NCI-H1105 (cell line): ENCODE measurements at places on chromosomes 5 and 9.

GRCh38 chr9:72092820-72093219, 32.4 kb upstream of the C9orf57 start:
- DNase-seq: no peak

DNA sequence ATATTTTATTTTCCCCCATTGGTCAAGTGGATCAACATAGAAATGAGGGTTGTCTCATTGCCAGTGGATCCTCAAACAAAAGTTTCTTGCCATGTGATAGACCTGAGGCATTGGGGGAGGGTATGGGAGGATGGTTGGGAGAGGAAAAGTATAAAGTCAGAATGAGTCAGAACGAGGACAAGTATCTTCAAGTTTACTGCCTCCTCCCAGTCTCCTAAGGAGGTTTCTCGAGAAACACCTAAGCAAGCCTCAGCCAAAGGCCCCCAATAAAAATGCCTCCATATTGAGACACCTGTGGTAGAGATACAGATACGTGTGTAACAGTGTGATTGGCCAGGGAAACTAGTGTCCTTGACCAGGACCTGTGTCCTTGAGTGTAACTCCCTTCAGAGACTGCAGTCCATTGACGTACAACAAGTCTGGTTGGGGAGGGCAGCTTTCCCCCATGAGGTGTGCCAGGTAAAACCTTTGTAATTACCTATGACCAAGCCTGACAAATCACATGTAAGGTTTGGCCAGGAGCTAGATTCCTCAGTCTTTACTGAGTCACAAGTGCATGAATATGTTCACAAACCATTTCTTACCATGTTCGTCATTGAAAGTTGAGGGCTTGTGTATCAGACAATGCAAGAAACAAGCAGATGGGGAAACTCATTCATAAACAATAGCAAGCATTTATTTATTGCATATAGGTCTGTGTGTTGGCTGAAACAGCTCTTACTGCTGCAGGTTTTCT, 198.6 kb upstream of the SH3GL2 start:
- no peak for DNase-seq

DNA sequence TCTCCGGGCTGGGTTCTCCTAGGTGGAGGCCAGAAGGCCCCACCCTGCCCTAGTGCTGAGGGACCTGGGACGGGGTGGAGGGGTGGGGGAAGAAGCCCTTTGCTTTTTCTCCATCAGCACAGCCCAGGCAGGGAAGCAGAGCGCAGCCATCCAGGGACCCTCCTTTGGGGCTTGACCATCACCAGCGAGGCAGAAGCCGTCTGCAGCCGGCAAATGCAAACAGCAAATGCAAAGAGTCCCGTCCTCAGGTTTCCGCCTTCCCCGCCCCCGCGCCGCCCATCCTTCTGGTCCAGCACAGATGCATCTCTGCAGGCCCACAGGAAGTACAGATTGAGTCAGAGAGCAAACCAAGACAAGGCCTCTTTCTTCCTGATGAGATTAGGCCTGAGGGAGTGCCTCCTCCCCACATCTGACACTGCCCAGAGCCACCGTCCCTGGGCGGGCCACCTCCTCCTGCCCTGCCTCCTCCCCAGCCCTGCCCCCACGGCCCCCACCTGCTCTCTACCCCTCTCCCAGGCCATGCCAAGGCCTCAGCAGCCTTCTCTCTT, 23.4 kb downstream of the CORO2A start:
- no peak for DNase-seq

- DNase-seq: no peak
Observed at GRCh38 chr5:179167871-179168451, 107.8 kb downstream of the ZNF354C start.

DNA sequence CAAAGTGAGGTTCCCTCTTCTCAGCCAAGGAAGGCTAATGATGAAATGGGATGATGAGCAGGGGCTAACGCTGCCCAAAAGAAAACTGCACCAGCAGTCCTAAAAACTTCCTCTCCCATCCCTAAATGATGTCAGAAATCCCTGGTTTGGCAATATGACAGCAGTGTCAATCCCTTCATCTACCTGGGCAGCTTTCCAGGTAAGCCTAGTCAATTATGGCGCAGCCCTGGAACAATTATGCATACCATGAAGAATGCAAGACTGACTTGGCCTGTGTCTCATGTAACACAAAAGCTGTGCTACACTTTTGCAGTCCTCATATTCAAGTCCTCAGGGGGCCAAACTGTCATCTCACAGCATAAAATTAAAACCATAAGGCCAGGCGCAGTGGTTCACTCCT, 7.0 kb downstream of the DMGDH start:
- DNase-seq: peak; percentile 28

- DNase-seq: peak; percentile 28
Observed at GRCh38 chr5:88883059-88883835, at the start of gene MEF2C. Gene MEF2C (minus strand): TSS chr5:88883184. CDS start chr5:88823788, 59,396 bp downstream.

- DNase-seq: no peak
Observed at GRCh38 chr5:63245271-63245670, 666.7 kb downstream of the LRRC70 start.

DNA sequence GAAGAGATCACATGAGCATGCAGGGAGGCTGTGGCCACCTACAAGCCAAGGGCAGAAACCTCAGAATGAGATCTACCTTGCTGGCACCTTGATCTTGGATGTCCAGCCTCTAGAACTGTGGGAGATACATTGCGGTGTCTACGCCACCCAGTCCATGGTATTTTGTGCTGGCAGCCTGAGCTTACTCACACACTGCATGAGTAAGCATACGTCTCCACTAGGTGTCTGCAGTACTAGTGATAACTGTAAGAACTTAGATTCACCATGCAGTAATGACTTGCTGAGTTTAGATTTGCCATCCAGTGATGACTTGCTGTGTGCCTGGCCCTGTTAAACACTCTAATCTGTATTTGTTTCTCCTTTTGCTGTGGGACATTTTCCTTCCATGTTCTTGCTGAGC, 417.7 kb downstream of the GADD45G start:
- DNase-seq: no peak

- no peak for DNase-seq
Observed at GRCh38 chr9:105416840-105417239, 31.0 kb upstream of the FSD1L start.

DNA sequence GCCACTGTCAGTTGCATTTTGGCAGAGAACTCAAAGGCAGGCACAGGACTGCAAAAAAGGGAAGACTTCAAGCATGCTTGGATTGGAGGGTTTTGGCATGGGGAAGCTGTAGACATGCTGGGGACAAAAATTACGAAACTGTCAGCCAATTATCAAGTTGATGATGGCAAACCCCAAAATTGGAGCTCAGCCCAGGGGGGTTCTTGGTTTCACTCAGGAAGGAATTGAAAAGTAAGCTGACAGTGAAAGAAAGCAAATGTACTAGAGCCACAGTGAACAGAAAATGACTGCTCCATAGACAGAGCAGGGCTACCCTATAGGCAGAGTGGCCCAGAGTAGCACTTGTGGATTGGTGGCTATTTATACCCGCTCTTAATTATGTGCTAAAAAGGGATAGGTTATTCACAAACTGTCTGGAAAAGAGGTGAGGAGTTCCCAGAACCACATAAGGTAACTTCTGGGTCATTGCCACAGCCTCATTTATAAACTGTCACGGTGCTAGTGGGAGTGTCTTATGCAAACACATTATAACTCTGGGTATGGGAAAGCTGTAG, 14.6 kb upstream of the CFAP95 start:
- no peak for DNase-seq

DNA sequence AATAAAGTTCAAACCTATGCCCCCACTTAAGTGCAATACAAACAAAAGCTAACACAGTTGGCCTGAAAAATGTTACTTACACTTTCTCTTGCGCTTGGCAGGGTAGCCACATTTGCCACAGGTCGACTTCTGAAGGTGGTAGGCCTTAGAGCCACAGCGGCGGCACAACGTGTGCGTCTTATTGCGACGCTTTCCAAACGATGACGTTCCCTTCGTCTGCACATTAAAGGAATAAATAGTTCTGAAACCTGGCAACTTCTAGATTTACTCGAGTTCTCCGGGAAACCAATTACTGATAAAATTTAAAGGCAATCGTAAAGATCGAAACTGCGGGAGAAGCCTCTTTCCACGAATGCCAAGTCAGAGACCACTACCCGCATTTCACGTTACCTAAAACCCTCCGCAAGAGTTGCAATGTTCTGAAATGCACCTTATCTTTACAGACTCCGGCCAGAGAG, 602 bp downstream of the RPL37 start:
- peak; percentile 2 for DNase-seq

DNA sequence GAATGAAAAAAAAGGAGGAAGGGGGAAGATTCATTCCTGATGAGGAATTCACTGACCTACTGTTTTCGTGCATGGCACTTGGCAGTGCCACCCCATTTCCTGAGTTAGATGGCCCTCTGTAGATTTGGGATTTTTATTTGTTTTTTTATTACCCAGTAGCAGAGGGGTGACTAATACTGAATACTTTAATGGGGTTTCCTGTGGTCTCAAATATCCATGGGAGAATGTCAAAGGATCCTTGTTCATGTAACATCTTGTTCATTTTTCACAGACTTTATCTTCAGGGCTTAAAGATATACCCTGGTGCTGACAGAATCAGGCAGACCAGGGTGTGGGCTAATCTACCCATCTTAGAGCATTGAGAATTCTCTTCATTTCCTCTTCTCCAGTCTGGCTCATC, 93.0 kb downstream of the MAMDC2 start:
- DNase-seq: no peak
